CD4-positive, alpha-beta T cell treated with Interleukin-12 subunit alpha and Interleukin-12 subunit beta, for 1 hour (primary cell): ENCODE measurements at places on chromosomes 1 and 21.

DNA sequence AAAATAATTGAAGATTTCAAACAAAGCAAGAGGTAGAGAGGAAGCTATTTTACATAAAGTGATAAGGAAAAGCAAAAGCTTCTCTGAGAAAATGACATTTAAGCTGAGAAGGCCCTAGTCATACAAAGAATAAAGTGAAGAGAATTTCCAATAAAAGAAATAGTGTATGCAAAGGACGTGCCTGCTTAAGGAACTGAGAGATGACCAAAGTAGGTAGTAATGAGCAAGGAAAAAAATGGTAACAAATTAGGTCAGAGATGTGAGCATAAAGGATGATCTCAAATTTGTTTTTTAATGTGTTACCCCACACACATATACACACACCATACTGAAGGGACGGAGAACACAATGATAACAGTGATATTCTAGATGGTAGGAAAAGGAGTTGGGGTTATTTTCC is 46.4 kb downstream of the NRIP1 start:
- DNase-seq, result no peak

- no peak for DNase-seq
Measured at GRCh38 chr1:17229379-17229778, 19.5 kb upstream of the PADI3 start.

DNA sequence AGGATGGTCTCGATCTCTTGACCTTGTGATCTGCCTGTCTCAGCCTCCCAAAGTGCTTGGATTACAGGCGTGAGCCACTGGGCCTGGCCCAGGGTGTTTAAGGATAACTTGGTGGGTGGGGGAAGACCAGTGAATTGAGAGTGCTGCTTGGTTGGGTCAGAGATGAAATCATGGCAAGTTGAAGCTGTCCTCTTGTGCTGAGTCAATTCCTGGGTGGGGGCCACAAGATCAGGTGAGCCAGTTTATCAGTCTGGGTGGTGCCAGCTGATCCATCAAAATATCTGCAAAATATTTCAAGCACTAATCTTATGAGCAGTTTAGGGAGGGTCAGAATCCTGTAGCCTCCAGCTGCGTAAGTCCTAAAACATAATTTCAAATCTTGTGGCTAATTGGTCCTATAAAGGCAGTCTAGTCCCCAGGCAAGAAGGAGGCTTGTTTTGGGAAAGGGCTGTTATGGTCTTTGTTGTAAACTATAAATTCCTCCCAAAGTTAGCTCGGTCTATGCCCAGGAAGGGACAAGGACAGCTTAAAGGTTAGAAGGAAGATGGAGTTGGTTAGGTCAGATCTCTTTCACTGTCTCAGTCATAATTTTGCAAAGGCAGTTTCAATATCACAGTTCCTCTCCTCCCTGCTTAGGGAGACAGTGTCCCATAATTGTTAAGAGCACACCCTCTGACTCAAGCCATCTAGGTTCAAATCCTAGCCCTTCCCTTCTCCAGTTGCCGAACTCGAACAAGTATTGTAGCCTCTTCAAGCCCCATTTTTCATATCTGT is 66.8 kb upstream of the BACH1 start:
- no peak for DNase-seq

- DNase-seq, result peak; percentile 16
Measured at GRCh38 chr1:116878804-116879477, 30.8 kb upstream of the PTGFRN start.

DNA sequence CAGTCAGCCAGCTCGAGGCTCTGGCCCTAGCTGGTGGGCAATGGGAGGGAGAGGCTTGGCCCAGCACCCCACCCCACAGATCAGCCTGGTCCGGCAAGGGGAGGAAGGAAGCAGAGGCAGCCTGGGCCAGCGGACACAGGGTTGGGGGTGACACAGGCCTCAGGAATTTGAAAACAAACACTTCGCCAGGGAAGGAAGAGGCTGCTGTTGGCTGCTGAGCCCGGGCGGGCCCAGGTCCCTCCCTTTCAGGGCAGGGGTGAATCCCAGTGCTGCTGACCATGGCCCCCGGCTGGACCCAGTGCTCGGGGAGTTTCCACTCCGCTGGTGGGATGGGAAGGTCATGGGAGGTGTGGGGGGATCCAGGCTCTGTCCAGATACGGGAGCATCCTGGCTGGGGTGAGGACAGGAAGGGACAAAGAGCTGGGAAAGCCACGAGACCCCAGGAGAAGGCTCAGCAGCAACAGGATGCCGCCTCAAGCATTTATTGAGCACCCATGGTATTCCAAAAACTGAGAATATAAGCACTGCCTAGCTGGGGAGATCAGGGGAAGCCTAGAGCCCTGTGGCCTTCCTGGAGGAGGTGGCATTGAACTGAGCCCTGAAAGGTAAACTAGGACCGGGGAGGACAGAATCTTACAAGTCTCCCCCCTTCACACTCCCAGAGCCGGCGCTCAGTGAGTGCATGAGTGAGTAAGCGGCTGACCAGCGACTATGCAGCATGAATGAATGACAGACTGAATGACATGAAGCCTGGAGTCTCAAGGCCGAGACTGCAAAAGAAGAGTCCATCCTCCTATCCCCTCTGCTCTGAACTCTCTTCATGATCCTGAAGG is 26.2 kb upstream of the EPHA2 start:
- no peak for DNase-seq

- no peak for DNase-seq
Measured at GRCh38 chr21:31045841-31046240, 7.6 kb upstream of the KRTAP19-8 start.

DNA sequence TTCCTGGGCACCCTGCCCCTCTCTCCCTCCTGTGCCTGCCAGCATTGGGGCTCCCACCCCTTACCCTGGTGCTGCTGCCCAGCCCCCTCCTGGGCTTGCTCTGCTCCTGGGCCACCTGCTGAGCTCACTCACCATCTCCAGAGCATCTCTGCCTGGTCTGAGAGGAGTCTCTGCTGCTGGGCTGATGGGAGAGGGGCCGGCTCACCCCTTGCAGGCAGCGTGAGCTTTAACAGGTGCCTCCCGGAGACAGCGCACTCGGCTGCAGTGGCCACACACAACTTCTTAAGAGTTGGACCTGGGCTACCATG is 721.7 kb downstream of the MATN1 start:
- no peak for DNase-seq

DNA sequence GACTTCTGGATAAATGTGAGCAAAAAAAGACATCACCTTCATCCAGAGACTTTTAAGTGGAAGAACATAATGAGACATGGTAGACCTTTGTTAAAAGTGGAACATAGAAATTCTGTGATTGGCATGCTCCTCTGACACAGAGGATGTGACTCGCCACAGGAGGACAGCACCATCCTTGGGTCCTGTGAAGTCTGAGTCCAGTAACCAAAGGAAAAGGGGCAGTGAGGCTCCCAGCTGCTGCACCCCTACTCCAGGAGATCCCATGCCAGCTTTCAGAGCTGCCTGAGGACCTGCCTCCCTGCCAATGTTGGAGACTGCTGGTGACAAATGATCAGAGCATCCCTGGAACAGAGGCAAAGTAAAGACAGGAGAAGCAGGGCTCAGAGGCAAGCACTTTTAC is 136.2 kb downstream of the BRINP2 start:
- DNase-seq, result no peak

DNA sequence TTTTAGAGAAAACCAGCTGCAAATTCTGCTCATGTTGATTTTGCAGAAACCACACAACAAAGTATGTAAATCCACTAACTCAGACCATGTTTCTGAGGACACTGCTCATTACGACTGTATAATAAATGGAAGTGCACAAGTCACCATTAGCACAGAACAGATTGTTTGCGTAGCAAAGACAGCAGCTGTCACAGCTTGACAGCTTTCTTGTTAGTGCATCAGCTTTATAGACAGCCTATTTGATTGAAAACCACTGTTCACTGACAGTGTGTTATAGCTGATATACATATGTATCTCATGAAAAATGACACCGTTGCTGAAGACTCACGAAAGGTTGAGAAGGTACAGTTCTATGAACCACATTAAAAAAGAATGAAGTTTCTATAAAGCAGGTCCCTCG is 560.2 kb upstream of the ZRANB2 start:
- no peak for DNase-seq

DNA sequence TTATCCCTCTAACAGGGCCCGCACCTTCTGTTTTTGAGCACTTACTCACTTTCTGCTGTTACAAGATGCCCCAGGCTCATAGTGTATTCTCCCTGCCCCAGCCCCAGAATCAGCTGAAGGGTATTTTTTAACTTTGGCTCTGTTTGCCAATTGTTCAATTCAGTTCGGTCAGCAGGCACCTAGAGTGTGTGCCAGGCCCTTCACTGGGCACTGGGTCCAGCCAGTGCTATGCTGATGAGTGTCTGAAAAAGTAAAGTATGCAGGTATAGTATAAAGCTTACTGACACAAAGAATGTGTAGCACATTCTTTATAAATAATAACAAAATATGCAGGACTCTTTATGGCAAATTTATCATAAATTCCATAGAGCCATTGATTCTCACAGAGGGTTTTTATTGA is 35.0 kb downstream of the FHAD1 start:
- DNase-seq, result no peak

DNA sequence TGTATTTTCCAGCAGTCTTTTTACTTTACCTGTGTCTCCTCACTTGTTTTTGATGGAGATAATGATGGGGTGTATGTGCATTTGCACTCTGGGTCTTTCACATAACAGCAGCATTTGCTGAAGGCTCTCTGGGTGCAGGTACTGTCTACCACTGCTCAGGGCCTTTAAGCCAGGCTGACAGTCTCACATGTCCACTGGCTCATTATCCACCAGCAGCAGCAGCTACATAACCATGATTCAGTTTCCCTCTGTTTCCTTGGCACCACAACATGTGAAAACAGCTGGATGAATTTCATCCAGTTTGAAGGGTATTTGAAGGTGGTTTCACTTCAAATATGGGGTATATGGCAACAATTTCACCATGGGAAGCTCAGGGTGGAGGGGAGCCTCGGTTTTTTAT is 41.2 kb upstream of the ROR1 start:
- DNase-seq, result no peak

DNA sequence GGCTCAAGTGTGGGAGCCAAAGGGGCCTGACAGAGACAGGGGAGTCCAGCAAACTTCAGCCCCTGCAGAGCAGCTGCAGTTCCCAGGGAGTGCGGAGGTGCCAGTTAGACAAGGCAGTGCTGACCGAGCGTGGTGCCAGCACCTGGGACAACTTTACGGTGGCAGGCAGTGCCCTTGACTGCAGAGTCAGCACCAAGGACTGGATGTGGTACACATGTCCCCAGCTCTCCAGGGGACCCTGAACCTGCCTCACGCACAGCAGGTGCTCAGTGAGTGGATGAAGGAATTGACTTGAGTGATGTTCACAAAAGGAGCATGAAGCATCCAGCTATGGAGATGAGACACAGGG is 296.5 kb downstream of the SIPA1L2 start:
- no peak for DNase-seq

DNA sequence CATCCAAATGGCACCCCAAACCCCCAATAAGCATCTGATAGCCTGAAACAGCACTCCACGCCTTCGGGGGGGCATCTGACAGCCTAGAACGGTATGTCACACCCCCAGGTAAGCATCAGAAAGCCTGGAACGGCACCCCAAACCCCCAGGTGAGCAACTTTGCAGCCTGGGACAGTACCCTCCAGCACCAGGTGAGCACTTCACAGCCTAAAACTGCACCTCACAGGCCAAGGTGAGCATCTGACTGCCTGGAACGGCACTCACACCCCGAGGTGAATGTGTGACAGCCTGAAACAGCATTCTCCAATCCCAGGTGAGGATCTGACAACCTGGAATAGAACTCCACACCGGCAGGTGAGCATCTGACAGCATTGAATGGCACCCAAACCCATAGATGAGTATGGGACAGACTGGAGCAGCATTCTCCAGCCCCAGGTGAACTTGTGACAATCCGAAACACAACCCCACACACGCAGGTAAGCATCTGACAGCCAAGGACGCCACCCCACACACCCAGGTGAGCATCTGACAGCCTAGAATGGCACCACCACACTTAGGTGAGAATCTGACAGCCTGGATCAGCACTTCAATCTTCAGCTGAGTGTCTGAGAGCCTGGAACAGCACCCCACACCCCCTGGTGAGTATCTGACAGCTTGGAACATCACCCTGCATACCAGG is 18.3 kb upstream of the MMEL1 start:
- DNase-seq, result no peak

DNA sequence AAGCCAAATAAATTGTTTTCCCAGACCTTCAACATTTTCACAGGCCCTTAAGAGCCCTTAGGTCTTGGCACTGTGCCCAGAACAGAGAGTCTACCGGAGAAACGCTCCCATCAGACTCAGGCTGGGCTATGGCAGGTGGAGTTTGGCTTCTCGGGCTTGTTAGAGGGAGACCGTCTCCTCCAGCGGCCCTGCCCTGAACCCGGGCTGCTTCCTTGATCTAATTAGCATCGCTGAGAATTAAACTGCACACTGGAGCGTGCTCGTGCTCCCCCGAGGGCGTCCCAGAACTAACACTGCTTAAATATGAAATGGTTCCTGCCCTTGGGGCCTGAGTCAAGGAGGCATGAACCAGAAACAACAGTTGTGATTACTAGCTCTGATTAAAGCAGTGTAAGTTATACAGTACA is 634.4 kb downstream of the MATN1 start:
- no peak for DNase-seq

DNA sequence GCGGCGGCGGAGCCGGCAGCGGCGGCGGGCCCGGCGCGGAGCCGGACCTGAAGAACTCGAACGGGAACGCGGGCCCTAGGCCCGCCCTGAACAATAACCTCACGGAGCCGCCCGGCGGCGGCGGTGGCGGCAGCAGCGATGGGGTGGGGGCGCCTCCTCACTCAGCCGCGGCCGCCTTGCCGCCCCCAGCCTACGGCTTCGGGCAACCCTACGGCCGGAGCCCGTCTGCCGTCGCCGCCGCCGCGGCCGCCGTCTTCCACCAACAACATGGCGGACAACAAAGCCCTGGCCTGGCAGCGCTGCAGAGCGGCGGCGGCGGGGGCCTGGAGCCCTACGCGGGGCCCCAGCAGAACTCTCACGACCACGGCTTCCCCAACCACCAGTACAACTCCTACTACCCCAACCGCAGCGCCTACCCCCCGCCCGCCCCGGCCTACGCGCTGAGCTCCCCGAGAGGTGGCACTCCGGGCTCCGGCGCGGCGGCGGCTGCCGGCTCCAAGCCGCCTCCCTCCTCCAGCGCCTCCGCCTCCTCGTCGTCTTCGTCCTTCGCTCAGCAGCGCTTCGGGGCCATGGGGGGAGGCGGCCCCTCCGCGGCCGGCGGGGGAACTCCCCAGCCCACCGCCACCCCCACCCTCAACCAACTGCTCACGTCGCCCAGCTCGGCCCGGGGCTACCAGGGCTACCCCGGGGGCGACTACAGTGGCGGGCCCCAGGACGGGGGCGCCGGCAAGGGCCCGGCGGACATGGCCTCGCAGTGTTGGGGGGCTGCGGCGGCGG is 1.0 kb downstream of the ARID1A start:
- peak; percentile 75 for DNase-seq

- DNase-seq, result peak; percentile 87
Measured at GRCh38 chr1:65254320-65255034, 54.9 kb upstream of the DNAJC6 start.

GRCh38 chr1:22925111-22925510 is 47.6 kb downstream of the LACTBL1 start:
- no peak for DNase-seq
